Endothelial cell of coronary artery (primary cell): ENCODE measurements at places on chromosomes 5 and 9. TPM values are rescaled to one million over a fixed set of nuclear protein-coding genes. Genes with fewer than 3 reads are reported as not detected.

INSL4 gene
- not detected in 2 replicates for total RNA-seq

PCDHGB1 gene
- total RNA-seq = 0.99 and 2.0 TPM in 2 replicates

CMBL gene
- 5.7 and 6.7 TPM in 2 replicates for total RNA-seq

MAP3K1 gene
- total RNA-seq = 7.6 and 12.7 TPM in 2 replicates

S1PR3 gene
- 8.5 and 72.5 TPM in 2 replicates for total RNA-seq

C5orf63 gene
- 0.63 and 3.0 TPM in 2 replicates for total RNA-seq

CCDC183 gene
- total RNA-seq = under 0.01 and 1.1 TPM in 2 replicates

RMI1 gene
- total RNA-seq = 4.8 and 5.6 TPM in 2 replicates

SAPCD2 gene
- 5.5 and 15.9 TPM in 2 replicates for total RNA-seq

PKD2L2 gene
- total RNA-seq = not detected in 2 replicates
